Activated T-helper 1 cell treated with Interleukin-2 at 50 U/mL for 16 hours (primary cell): ENCODE measurements at places on chromosomes 1 and 21.

DNA sequence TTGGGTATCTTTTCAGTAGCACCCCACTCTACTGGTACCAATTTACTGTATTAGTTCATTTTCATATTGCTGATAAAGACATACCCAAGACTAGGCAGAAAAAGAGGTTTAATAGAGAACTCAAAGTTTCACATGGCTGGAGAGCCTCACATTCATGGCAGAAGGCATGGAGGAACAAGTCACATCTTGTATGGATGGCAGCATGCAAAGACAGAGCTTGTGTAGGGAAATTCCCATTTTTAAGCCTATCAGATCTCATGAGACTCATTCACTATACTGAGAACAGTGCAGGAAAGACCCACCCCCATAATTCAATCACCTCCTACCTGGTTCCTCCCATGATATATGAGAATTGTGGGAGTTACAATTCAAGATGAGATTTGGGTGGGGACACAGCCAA, 878.6 kb upstream of the ADGRL4 start:
- DNase-seq: no peak

- no peak for DNase-seq
Observed at GRCh38 chr1:91732291-91733107, 153.5 kb downstream of the TGFBR3 start.

GRCh38 chr1:43206600-43207228, 34.6 kb downstream of the CFAP57 start:
- no peak for DNase-seq

DNA sequence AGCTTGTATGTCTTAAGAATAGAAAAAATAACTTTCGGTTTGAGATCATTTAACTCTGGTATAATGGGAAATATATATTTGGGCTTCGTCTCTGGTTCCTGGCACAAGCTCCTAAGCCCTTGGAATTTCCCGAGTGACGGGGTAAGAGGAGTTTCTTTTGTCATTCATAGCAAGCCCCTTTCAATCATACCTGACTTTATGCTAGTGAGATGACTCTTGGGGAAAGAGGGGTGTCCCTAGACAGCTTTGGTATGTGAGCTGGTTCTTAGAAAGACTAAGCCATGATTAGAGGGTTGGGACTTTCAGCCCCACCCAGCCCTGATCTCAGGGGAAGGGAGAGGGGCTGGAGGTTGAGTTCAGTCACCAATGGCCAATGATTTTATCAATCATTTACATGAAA, 13.9 kb upstream of the MTARC1 start:
- DNase-seq: no peak

GRCh38 chr1:55916907-55917306, 662.5 kb downstream of the PLPP3 start:
- no peak for DNase-seq

DNA sequence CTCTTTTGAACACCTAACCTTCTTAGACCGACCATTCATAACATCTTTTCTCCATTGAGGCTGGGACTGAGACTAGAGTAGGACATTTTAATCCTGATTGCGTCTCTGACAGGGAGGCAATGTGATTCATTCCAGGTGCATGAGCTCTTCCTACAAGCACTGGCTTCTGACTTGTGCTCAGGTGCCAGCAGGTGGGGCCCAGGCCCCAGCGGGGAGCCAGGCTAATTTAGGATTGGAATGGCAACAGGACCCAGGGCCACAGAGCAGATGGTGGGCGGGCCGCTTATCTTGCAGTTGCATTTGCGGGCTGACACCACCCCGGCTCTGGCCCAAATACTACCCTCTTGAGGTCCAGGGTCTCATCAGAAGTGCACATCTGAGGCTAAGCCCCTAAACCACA, 4.1 kb downstream of the GPA33 start:
- no peak for DNase-seq

DNA sequence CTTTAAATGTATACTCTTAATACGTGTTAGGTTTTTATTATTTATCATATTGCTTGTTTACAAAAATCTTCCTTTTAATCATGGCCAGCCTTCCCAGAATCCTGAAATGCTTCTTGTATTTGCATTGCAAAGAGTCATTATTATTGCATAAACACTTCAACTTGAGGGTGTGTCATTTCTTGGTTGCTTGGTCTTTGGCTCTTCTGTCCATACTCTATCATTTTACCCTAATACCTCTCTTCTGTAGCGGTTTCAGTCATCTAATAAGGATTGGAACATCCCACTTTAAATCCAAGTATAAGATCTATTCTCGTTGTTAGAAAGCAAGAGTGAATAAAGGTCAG, 200.6 kb upstream of the CACYBP start:
- no peak for DNase-seq

DNA sequence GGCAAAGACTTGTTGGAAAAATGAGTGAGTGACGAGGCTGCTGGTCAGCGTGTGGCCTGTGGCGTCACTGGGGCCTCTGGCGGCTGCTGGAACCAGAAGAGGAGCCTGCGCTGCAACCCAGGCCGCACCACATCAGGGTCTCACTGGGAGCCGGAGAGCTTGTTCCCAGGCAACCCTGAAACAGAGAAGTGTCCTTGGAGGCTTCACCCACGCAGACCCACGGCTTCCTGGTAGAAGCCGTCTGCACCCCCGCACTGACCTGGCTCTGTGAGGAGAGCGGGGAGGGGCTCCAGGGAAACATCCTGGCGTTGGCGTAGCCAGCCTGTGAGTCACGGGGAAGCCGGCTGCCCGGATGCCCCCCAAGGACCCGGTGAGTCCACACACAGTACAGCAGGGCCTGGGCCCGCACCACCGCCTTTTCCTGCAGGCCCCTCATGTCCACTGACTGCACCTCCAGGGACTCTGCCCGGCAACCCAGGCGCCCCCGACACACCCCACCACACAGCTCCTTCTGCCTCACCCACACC, 57.4 kb downstream of the COL6A1 start:
- DNase-seq: no peak

- no peak for DNase-seq
Observed at GRCh38 chr1:41884256-41885230, 34.2 kb downstream of the HIVEP3 start.

GRCh38 chr1:111032295-111032897, 68.7 kb upstream of the LRIF1 start:
- no peak for DNase-seq

DNA sequence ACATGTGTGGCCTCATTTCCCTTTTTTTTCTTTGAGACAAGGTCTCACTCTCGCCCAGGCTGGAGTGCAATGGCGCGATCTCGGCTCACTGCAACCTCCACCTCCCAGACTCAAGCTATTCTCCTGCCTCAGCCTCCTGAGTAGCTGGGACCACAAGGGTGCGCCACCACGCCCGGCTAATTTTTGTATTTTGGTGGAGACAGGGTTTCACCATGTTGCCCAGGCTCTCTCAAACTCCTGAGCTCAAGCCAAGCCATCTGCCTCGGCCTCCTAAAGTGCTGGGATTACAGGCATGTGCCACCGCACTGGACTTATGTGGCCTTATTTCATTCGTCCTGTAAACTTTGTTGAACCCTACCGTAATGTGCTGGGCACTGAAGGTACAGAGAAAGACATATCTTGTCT, 569 bp upstream of the WARS2 start:
- DNase-seq: peak; percentile 9

DNA sequence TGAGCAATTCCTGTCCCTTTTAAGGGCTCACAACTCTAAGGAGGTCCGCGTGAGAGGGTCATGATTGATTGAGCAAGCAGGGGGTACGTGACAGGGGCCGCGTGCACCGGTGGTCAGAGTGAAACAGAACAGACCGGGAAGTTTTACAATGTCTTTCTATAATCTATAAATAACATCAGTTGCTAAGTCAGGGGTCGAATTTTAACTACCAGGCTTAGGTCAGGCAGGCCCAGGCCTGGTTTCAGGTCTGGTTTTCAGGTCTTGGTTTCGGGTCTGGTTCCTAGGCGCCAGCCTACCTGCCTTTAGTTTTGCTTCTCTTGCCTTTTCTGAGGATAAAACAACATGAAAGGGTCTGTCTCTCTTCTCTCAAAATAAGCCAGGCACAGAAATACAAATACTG, 476.0 kb upstream of the CAMK1G start:
- no peak for DNase-seq

DNA sequence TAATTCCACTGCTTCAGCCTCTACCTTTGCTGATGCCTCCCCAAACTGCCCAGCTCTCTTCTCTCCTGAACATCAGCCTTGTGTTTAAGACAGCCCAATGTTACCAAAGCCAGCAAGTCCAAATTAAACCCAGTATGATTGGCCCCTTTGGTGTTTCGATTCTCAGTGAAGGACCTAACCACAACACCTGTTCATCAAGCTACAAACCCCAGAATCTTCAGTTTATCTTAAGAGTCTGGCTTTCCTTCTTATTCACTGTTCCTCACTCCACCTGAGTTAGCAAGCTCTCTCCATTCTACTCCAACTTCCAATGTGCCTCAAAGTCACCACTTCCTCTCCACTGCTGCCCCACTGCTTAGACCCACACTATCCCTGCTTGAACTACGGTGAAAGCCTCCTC, 25.5 kb upstream of the ITPKB start:
- no peak for DNase-seq

GRCh38 chr1:243746751-243747150, 103.3 kb downstream of the AKT3 start:
- DNase-seq: no peak

DNA sequence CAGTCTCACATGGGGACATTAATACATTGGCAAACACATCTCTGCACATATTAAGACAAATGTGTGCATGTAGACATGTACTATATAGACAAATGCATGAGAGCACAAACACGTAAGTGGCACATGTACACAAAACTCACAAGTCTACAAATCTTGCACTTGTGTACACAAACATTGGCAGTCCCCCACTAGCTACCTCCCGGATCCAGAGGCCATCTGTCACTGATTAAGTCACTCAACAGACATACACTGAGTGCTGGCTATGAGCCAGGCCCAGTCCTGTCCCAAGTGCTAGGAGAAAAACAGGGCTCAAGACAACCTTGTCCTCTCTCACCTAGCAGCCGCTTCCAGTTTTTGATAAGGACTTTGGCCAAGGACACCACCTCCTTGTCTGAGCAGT, 7.0 kb downstream of the TCEA3 start:
- DNase-seq: no peak

- DNase-seq: no peak
Observed at GRCh38 chr1:216014086-216014485, 409.2 kb downstream of the USH2A start.

- no peak for DNase-seq
Observed at GRCh38 chr1:24966724-24967346, 36.8 kb upstream of the RUNX3 start.

DNA sequence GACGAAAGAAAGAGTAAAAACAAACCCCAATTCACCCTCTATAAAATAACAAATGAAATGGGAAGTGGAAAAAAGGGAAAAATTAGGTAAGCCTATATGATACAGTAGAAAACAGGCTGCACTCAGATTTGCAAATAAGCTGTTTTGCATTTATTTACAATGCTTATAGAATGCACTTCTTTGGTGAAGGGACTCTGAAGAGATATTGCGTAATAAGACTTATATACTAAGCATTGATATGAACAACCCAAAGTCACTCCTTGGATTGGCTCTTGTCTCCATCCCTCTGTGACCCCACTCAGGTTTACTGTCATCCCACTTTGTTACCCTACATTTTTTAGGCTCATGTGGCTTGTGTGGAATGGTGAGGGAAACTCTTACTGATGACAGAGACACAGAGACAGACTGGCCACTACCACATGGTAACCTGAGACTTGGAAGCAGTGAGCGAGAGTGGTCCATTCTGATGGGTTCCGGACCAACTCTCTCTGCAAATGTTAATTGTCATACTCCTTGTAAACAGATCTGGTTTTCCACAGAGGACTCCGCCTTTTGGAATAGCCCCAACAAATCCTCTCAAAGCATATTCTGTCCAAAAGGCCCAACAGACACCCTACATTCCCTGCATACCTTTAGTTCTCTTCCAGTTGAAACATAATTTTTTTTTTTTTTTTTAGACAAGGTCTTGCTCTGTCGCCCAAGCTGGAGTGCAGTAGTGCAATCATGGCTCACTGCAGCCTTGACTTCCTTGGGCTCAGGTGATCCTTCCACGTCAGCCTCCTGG, 11.0 kb downstream of the GSTM5 start:
- no peak for DNase-seq

DNA sequence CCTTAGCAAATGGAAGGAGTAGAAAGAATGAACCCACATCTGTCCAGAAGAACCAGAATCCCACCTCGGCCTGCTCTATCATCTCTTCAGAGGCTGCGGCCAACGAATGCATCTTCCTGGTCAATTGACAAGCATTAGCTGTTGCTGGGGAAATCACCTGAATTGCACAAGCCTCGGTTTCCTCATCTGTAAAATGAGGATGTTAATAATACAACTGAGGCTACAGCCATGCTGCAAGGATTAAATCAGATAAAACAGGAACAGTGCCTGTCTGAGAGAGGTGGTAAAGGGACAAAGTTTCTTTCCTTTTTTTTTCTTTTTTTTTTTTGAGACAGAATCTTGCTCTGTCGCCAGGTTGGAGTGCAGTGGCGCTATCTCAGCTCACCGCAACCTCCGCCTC, 99.8 kb downstream of the KIF14 start:
- DNase-seq: no peak
